M059J (cell line): ENCODE measurements at places on chromosomes 3 and 15. TPM values are rescaled to one million over a fixed set of nuclear protein-coding genes. Genes with fewer than 3 reads are reported as not detected.

DNA sequence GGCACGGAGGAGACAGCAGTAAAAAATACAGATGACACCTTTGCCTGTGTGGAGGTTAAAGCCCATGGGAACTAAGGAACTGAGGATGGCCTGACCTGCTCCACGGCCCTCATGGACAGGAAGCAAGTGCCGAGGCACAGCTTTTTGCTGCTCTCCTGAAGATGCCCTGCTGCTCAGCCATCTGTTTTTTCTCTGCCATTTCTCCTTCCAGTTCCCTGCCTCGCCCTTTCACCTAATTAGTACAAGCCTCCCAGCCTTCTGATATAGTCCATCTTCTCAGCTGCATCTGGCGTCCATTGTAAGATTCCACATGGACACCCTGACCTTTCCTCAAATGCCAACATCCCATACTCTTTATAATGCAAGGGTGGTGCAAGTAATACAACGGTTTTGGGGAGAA is 11.8 kb upstream of the CXCR6 start:
- no peak for DNase-seq

Gene ACAP2
- 25.5 and 35.3 TPM in 2 replicates for total RNA-seq

- DNase-seq = peak; percentile 89
Measured at GRCh38 chr3:123642182-123642956, 57.5 kb upstream of the HACD2 start.

- DNase-seq = no peak
Measured at GRCh38 chr3:171776839-171777583, 33.3 kb downstream of the PLD1 start.

- DNase-seq = no peak
Measured at GRCh38 chr3:138578141-138578540, 15.9 kb downstream of the CEP70 start.

DNA sequence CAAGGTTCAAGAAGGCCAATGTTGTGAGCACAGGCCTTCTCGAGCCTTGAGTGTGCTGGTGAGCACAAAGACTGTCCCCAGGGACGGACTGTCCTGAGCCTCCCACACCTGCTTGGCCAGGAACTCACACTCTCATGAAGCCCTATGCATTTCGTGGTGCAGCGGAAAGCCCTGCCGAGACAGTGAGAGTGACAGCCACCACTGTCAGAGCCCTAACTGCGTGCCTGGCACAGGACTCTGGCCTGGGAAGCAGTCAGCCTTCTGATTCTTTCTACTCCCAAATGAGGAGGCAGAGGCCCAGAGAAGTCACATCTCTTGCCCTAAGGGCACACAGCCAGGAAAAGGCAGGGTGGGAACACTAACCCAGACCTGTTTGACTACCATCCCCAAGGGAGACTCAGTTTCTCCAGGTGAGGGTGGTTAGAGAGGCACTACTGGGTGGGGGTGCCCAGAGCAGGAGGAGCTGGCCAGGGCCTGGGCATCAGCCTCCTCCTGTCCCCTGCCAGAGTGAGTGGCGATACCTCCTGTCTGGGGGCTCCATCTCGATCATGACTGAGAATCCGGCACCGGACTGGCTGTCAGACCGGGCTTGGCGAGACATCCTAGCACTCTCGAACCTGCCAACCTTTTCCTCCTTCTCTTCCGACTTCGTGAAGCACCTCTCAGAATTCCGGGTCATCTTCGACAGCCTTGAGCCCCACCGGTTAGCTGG is 50.8 kb downstream of the SEMA3G start:
- no peak for DNase-seq

- no peak for DNase-seq
Measured at GRCh38 chr3:150773616-150774192, 10.7 kb upstream of the SIAH2 start.

- peak; percentile 83 for DNase-seq
Measured at GRCh38 chr3:150409512-150410310, 1.6 kb downstream of the TSC22D2 start.

DNA sequence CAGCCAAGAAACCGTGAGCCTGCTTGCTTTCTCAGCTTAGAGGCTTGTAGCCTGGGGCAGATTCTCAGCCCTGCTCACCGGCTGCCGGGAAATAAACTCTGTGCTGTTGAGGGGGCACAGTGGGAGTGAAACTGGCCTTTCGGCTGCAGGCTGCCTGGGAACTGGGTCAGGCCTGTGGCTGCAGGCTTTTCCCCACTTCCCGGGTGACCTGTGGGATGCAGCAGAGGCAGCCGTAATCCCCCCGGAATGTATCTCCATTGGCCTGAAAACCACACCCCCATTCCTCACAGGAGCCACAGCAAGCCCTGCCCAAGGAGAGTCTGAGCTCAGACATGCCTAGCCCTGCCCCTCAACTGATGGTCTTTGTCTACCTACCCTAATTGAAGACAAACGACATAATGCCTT is 110.9 kb downstream of the STXBP5L start:
- no peak for DNase-seq

GRCh38 chr3:8170971-8171508 is 330.6 kb upstream of the LMCD1 start:
- DNase-seq = no peak

GRCh38 chr3:49028298-49028672 is 913 bp downstream of the IMPDH2 start:
- DNase-seq = no peak

GRCh38 chr3:171028025-171028778 is 1.7 kb upstream of the SLC2A2 start:
- peak; percentile 98 for DNase-seq

DNA sequence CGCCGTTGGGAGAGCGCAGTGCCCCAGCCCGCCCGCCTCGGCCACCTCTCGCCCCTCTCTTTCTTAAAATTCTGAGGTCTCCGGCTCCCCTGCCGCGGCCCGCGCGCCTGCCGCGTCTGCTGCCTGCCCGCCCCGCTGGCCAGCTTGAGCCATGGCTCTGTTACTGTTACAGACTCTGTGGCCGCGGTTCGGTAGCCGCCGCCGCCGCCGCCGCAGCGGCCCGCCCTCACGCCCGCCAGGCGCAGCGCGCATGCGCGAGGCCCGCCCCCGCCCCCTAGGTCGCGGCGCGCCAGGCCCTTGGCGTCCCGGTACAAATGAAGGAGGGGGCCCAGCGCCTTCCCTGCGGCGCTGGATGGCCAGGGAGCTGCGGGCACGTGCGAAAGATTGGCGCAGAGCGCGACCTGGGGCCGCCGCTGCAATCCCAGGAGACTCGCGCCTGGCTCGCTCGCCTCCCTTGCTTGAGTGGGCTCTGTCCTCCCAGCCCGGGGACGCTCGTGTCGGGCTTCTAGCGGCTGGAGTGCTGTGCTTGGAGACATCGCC is at the start of gene ONECUT1:
ONECUT1 (minus strand) TSS at position 168 of the 540 bp plus-strand sequence. CDS start 452 bp downstream, outside the sequence.
- peak; percentile 63 for DNase-seq

DNA sequence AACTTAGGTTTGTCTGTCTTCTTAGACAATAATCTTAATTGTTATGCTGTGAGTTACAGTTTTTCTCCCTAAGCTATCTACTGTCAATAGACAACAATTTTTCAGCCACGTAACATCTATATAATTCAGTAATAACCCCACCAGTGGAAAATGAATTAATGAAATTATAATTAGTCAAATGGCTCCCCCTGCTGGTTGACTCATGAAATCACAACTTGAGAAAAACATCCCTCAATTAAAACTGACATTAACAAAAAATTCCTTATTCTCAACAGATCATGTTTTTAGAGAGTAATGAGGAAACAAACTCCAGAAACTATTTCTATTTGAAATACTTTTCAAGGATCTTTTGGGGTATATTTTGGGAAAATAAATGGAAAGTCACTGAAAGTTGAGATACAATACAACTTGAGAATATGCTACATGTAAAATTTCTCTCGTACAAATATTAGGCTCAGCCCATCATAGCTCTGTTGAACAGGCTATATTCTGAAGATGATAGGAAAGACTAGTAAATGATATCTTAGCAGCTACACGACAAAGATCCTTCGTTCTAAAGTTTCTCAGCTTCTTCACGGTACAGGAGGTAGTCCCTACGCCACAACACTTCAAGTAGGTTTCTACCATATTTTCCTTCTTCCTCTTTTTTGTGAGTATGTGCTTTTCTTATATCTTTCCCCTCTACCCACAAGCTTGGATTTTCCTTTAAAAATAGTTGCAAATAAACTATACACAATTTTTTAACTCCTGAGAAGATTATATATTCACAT is 20.7 kb downstream of the PPP1R2 start:
- DNase-seq = peak; percentile 37

DNA sequence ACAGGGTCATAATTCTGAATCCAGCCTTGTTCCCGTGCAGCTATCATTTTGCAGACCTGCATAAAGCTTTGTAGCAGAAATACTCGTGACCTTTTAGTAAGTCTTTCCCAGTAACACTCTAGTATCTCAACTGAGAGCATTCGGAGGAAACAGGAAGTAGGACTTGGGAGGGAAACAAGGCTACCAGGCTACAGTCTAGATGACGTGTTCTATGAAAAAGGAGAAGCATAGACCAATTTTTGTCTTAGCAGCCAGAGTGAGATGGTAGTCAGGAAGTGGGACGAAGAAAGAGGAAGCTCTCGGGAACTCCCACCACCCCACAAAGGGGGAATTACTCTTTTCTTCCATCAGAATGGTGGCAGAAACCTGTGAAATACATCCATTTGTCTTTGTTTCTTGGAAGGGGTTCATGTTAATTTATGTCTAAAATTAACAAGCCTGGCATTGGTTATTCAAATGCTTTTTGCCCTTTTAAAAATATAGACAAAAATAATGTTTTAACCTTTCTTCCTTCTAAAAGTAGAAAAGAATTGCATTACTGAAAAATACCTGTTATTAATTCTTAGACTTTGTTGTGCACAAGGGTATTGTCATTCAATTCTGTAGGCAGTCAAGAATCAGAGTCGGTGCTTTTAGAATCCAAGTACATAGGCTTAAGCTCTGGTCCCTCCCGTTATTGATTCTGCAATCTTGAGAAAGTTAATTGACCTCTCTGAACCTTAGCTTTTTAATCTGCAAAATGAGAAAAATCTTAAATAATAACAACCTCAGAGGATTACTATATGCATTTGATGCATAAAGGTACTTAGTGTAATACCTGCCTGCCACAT is 1.6 kb upstream of the SUCNR1 start:
- peak; percentile 62 for DNase-seq

Gene ACKR2
- total RNA-seq = 0.02 TPM in 1 of 2 replicates, not detected in the other

Gene TMEM207
- not detected in 2 replicates for total RNA-seq

- DNase-seq = no peak
Measured at GRCh38 chr15:70257573-70258248, 160.0 kb upstream of the TLE3 start.

DNA sequence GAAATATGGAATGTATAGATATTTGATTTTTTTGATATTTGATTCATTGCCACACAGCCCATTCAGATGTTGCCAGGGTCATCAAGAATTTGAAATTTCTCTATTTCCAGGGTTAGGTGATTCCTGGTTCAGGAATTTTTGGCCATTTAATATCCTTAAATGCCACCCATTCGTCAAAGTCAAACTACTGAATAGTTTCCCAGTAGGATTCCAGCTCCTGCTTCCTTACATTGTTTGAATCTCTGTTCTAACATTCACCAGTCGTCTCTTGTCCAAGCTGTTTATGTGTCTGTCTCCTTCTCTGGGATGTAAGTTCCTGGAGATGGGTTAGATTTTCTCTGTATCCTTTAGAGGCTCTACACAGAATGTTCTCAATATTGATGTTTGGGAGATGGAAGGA is 124.9 kb upstream of the TLE3 start:
- DNase-seq = no peak

GRCh38 chr3:83189634-83190033 is 1428.2 kb upstream of the GBE1 start:
- DNase-seq = no peak

- DNase-seq = no peak
Measured at GRCh38 chr3:81732642-81733041, 28.8 kb downstream of the GBE1 start.

Gene C3orf52
- 10.9 and 12.6 TPM in 2 replicates for total RNA-seq

DNA sequence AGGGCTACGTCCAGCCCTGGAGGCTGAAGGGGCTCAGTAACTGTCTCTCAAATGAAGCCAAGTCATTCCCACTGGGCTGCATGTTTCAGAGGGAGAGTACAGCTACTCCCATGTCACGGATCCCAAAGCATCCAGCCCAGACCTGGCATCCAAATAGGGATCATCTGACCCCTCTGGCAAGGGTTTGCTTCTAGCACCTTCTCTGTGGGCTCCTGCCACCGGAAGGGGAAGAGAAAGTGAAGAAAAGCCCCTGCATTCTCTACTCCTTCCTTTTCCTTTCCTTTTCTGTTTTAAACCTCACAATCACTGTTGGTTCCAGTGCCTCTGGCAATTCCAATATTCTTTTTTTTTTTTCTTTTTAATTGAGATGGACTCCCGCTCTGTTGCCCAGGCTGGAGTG is 64.5 kb upstream of the CTSH start:
- DNase-seq = no peak

- DNase-seq = no peak
Measured at GRCh38 chr3:151146731-151147091, 56.3 kb downstream of the GPR171 start.

DNA sequence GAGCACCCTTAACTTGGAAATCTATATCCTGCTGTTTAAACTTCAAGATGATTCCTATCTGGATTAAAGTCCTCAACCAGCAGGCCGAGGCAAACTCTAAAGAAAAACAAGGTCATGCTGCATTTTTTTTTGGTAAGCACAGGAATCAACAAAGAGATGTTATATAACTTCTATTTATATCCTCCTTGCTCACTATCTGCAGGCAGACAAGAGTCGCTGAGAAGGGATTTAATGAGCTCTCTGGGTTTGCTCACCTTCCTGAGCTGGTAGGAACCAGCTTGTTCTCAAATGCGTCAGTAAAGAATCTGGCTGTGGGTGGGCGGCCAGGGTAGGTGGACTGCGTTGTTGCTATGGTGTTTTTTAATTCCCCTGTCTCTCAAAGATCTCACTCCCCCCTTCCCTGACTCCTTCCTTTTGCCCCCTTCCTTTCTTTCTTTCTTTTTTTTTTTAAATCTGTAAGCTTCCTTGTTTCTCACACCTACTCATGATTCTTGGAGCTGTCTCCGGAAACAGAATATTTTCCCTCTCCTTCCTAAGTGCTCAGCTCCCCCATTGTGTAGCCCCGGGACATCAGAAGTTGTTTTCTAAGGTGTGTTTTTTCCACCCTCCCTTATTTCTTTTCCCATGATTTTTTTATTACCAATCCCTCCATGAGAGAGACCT is 228.8 kb upstream of the BHLHE40 start:
- peak; percentile 46 for DNase-seq

DNA sequence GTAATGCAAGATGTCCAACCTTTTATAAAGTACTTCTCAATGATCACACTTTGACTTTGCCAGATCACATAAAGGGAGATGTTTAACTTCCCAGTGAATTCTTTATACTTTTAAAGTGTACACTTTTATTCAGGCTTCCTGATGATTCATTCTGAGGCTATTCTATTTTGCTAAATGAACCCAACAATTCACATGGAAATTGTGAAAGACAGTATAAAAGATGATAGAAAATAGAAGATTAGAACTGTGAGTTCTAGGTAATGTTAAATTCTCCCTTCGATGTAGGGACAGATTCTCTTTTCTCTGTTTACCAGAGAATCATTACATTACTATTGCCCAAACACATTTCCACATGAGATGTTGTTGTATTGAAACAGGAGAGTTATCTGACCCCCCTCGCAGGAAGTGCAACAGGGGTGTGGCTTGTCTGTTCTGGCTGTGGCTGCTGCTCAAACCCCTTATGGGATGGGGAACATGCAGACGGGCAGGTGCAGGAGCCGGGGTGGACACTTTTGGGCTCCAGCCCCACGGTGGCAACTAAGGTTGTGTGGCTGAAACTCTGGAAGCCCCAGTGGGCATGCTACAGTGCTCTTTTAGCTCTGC is 131.3 kb upstream of the LRTM1 start:
- DNase-seq = peak; percentile 42
